ENCODE measurements at places on chromosomes 12 and 14. TPM values are rescaled to one million over a fixed set of nuclear protein-coding genes. Genes with fewer than 3 reads are reported as not detected.

GRCh38 chr12:75571204-75571603, 59.8 kb upstream of the KRR1 start:
- DNase-seq = no peak

Gene SLC25A21
- 0.37 TPM for total RNA-seq

DNA sequence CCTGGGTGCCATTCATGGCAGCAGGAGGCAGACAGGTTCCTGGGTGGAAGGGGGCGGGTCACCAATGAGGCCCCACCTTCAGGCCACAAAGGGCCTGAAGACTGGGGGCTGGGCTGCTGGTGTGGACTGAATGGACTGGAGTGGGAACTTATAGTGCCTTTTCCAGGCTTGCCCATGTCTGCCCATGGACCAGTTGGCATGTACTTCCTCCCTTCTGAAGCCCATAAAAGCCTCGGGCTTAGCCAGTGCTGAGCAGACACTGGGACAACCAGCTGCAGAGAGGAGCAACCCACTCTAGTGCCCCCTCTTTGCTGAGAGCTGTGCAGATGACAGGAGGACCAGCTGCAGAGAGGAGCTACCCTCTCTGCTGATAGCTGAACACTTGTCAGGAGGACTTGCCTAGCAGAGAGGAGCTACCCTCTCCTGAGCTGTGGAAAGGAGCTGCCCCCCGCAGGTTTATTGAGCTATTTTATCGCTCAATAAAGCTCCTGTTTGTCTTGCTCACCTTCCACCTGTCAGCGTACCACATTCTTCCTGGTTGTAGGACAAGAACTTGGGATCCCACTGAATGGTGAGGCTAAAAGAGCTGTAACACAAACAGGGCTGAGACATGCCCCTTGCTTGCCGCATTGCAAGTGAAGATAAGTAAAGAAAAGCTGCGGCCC, 34.0 kb downstream of the APAF1 start:
- DNase-seq = no peak

- no peak for DNase-seq
These were observed 10.6 kb upstream of the NCOR2 start for GRCh38 chr12:124577986-124578385.

DNA sequence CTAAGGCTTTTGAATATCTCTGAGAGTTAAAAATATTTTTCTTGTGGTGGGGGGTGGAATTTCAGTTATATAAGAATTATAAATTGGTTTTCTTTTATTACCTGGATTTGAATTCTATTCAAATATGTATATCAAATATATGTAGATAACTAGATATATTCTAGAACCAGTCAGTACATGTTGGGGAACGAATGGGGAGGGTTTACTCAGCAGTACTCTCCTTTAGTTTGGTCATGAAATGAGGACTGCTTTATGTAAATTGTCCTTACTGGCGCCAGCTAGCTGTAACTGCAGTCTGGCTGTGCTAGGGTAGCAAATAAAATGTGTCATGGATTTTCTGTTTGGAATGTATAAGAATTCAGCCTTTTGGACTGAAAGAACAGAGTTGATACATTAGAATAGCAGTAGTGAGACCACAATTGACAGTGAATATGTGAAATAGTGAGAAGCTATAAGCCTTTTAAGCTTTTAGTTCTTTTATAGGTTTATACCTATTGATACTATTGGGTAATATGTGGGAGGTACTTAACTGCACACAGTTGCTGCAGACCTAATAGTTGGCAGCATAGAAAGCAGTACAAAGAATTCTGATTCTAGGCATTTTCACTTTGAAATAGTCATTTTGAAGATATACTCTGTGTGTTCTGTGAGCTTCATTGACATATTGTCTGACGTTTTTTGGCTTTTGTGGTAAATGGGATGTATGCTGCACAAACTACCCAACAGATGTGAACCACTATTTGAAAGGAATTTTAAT, 29.0 kb downstream of the ATF7IP start:
- DNase-seq = peak; percentile 24

GRCh38 chr14:70156592-70156991, 32.2 kb downstream of the SLC8A3 start:
- no peak for DNase-seq

GRCh38 chr14:98189062-98189461, 1082.9 kb downstream of the BCL11B start:
- no peak for DNase-seq

DNA sequence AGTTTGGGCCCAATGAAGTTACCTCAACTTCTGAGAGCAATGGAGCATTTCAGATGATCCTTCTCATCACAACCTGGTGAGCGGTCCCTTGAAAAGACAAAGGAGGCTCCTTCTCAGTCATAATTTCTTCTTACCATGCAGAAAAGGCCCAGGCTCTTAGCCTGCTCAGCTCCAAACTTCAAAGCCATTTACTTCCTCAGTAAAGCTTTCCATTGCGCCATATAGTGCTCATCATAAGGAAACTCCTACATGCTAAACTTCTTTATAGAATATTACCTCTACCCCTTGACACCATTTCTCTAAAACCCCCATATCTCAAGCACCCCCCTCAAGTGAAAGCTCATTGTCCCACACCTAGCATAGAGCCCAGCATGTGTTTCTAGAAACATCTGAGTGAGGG, 127.1 kb downstream of the GTF2A1 start:
- DNase-seq = no peak

DNA sequence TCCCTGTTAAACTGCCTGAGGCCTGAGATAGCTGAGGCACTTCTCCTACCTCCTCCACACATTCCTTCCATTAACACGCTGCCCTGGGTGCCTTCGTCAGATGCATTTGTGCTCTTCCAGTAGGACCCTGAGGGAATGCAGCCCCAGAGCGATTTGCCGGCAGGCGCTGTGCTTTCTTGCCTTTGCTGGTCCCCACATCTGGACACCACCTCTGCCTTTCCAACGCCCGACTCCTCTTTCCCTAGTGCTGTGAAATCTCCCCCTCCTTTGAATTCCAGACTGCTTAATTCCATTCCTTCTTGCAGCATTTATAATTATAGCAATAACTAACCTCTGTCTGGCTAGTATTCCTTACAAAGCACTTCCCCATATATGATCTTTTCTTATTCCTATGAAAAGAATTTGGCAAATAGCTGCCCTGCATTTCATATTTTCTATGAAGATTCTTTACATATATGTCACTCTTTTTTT, 88.4 kb downstream of the C12orf75 start:
- DNase-seq = no peak

Gene CLEC4A
- total RNA-seq = not detected

GRCh38 chr12:27260746-27261145, 16.7 kb downstream of the STK38L start:
- DNase-seq = no peak

- DNase-seq = no peak
These were observed 20.2 kb upstream of the CHGA start for GRCh38 chr14:92902726-92903125.

Gene DEPDC4
- total RNA-seq = 2.4 TPM

Gene TAS2R7
- not detected for total RNA-seq

Gene FRS2
- total RNA-seq = 11.7 TPM
